Stimulated activated CD4-positive, alpha-beta T cell treated with anti-CD3 and anti-CD28 coated beads, Interleukin-12 subunit alpha, Interleukin-12 subunit beta, amount 100 ng/mL, for 4 hours (primary cell): ENCODE measurements at places on chromosomes 2 and 18.

DNA sequence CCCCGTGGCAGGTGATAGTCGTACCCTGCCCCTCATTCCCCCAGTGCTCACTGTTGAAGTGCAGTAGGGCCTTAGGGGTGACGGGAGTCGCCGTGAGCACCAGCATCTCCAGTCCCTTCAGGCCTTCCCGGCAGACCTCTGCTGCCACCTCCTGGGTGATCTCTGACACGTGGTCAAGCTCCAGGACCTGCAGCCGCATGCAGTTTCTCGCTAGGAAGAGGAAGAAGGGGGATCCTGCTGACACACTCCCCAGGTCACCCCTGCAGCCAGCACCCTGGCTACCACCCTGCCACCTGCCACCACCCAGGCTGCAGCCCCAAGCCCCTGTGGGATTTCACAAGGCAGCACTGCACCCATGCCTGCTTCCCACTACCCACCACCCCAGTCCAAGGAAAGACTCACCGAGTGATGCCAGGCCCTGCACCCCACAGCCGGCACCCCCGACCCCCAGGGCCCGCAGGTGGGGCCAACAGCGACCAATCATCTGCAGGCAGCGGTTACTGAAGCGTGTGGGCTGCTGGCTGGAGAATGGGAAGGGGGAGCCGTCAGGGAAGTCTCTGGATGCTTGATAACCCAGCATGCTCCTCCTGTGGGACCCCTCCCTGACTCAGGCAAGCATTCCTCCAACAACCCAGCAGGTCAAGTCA, 23.8 kb downstream of the FBXO41 start:
- no peak for DNase-seq

- DNase-seq = no peak
Measured at GRCh38 chr2:32212295-32212694, 46.6 kb downstream of the SLC30A6 start.

GRCh38 chr2:37507051-37507410, 162.6 kb downstream of the QPCT start:
- no peak for DNase-seq

DNA sequence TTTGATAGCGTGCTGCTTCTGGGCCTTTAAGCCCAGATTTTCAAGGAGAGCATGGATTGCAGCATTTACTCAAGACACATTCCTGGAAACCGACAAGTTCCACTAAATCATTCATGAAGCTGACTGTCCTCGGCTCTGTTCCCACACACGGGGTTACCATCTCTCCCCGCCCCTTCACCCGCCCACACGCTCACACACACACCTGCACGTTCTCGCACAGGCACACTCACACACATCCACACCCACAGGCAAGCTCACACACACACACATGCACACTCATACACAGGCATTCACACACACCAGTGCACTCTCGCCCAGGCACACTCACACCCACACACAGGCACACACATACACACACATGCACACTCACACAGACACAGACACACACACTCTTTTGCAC, 150.0 kb upstream of the AGAP1 start:
- DNase-seq = no peak
